ENCODE measurements at places on chromosomes 6 and 20.

GRCh38 chr6:115396112-115396906, 664.4 kb downstream of the FRK start:
- DNase-seq, result no peak

DNA sequence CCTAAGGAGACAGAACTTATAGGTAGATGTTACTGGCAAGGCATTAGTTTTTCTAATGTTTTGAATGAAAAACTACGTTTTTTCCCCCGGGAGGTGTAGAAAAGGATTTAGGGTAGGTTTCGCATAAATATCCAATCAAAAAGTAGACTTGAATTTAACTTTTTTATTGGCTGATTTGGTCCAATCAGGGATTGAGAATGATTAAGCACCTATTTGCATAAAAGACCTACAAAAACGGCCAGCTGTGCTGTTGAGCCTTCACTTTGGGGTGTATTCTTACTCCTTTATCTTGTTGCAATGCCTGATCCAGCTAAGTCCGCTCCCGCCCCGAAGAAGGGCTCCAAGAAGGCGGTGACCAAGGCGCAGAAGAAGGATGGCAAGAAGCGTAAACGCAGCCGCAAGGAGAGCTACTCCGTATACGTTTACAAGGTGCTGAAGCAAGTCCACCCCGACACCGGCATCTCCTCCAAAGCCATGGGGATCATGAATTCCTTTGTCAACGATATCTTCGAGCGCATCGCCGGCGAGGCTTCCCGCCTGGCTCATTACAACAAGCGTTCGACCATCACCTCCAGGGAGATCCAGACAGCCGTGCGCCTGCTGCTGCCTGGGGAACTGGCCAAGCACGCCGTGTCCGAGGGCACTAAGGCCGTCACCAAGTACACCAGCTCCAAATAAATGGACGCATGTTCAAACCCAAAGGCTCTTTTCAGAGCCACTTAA, 113.5 kb upstream of the BTN3A2 start:
- DNase-seq, result peak; percentile 97

DNA sequence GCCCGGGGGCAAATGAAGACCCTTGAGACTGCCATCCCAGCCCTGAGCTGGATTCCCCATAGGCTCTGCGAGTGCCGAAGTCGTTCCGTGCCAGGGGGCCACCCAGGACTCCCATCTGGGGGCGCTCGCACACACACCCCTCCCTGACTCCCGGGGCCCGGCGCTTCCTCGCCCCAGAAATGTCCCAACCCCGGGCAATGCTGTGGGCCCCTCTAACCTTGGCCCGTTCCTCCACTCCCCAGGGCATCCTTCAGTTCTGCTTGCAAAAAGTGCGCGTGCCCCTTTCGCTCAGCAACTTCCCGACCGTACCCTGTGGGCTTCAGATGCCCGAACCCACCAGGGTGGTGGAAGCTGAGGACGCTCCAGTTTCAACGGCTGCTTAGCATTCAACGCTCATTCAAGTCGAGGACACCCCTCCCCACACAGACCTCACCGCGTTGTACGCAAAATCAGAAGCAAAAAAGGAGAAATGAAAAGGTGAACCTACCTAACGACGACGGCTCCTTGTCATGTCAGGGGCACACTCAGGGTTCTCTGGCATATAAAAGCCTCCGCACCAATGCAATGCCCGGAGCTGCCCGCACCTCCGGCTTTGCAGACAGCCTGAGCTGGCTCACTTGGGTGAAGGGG, 25.3 kb downstream of the RIPOR2 start:
- DNase-seq, result no peak

GRCh38 chr20:63873477-63873971, 8.5 kb downstream of the TPD52L2 start:
- peak; percentile 98 for DNase-seq

- no peak for DNase-seq
These were observed 6.4 kb downstream of the CHRNA4 start for GRCh38 chr20:63354636-63355350.

- DNase-seq, result no peak
These were observed 64.6 kb downstream of the SYNE1 start for GRCh38 chr6:152572338-152573088.

DNA sequence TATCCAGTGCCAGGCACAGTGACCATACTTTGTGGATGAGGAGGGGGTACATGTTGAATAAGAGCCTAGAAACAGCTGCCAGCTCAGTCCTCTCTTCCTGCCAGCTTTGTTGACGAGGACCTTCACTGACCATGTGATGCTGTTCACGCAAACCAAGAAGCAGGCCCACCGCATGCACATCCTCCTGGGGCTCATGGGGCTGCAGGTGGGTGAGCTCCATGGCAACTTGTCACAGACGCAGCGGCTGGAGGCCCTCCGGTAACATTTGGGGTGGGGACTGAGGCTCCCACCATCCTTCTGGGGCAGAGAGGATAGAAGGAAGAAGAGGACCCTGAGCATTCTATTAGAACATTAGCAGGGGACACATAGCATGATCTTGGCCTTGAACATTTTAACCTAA, 15.6 kb downstream of the DDX27 start:
- no peak for DNase-seq

DNA sequence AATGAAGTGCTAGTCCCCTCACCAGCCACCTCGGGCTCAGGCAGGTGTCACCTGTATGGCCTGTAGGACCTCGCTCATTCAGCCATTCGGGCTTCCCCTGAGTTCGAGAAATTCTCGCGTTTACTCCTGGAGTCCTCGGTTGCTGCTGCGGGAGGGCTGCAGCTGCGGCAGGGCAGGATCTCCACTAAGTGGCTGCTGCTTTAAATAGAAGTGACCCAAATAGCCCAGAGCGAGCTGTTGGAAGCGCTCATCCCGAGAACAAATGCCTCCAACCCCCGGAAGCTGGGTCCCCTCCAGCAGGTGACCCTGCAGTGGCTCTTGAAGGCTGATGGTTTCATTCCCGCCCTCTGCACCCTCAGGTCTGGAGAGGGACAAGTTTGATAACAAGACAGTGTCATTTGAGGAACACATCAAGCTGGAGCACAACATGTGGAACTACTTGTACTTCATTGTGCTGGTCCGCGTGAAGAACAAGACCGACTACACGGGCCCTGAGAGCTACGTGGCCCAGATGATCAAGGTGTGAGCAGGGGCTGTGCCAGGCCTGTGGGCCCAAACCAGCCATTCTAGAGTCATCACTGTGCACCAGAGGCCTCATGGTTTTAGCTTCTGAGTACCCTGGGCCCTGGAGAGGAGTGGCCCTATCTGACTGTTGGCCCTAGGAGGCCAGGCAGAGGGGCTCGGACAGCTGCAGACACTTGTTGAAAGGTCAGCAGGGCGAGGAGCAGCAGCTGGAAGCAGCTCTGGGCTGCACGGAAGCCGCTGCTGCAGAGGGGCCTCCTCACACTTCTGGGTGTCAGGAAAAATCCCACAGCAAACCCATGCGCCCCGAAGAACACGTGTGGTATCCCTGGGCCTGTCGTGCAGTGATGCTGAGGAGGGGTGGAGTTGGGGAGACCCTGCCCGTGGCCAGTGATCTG, 18.1 kb downstream of the UQCC2 start:
- DNase-seq, result peak; percentile 39

Measured in MV-4-11 (cell line).